ENCODE measurements at places on chromosomes 16 and 17.

DNA sequence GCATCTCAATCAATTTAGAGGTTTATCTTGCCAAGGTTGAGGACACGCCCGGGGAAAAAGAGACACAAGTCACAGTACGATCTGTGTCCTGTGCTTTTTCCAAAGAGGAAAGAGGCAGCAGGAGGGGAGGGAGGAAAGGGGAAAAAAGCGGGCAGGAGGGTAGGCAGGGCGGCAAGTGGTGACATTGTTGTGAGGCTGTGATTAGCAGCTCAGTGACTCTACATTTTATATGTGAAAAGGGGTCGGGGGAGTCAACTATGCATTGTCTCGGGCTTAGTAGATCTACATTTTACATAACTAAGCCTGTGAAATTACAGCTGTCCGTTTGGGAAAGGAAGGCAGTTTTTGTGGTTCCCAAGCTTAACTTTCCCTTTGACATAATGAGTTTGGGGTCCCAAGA lies 22.2 kb upstream of the RIPOR1 start:
- no peak for DNase-seq

GRCh38 chr17:20118280-20118679 lies 109.1 kb downstream of the SPECC1 start:
- no peak for DNase-seq

DNA sequence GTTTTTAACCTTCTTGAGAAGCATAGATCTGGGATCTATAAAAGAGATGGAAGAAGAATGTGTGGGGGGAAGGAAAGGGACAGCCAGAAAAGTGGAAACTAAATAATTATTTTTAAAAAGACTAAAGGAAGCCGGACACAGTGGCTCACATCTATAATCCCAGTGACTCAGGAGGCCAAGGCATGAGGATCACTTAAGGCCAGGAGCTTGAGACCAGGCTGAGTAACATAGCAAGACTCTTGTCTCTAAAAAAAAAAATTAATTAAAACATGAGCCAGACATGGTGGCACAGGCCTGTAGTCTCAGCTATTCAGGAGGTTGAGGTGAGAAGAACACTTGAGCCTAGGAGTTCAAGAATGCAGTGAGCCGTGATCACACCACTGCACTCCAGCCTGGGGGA lies 335.1 kb downstream of the GRIN2A start:
- no peak for DNase-seq

DNA sequence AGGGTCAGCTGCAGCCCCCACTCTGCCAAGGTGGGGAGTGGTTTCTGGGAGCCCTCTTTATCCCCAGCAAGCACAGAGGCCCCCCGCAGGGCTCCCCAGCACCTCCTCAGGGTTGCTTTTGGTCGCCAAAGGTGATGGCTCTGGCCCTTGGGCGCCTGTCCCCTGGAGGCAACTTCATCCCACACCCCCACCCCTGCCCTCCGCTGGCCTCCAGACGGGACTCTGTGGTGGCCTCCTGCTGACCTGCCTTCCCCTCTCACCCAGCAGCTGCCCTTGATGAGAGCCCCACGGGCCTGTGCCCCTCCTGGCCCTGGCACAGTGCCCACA lies 7.8 kb upstream of the RHOT2 start:
- DNase-seq, result no peak

GRCh38 chr17:59333836-59334235 lies 2.4 kb downstream of the YPEL2 start:
- no peak for DNase-seq

GRCh38 chr17:14307560-14308024 lies 6.7 kb downstream of the HS3ST3B1 start:
- DNase-seq, result no peak

- DNase-seq, result no peak
Measured at GRCh38 chr17:19753051-19753509, 5.0 kb upstream of the ALDH3A1 start.

- DNase-seq, result no peak
Measured at GRCh38 chr16:8084302-8084701, 506.0 kb downstream of the TMEM114 start.

DNA sequence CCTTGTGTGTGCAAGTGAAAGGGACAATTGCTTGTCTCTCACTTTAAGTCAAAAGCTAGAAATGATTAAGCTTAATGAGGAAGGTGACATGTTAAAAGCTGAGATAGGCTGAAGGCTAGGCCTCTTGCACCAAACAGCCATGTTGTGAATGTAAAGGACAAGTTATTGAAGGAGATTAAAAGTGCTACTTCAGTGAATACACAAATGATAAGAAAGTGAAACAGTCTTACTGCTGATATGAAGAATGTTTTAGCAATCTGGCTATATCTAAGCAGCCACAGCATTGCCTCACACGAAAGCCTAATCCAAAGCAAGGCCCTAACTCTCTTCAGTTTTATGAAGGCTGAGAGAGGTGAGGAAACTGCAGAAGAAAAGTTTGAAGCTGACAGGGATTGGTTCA lies 71.0 kb downstream of the CDRT15 start:
- no peak for DNase-seq

GRCh38 chr16:16033208-16033717 lies 83.8 kb downstream of the ABCC1 start:
- peak; percentile 9 for DNase-seq

- no peak for DNase-seq
Measured at GRCh38 chr17:40632216-40632615, 15.4 kb downstream of the SMARCE1 start.

- no peak for DNase-seq
Measured at GRCh38 chr16:54142787-54143186, 143.8 kb downstream of the IRX3 start.

DNA sequence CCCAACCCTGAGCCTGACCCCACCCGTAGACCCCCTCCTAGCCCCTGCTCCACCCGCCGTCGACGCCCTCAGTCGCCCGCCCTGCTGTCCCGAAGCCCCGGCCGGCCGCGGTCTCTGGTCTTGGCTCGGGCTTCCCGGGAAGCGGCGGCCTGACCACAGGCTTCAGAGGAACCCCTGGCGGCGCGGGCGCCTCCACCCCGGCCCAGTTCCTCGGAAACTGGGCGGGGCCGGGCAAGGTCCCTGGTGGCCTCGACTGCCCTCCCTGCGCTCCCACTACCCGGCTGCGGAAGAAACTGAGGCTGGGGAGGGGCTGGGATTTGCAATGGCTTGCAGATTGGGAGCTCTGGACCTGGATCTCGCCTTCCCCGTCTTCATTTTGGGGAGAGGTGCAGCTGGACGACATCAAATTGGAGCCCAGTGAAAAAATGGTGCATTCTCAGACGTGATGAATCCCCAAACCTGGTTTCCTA lies 692 bp upstream of the SOCS1 start:
- DNase-seq, result peak; percentile 68

GRCh38 chr16:3963203-3963602 lies 82.7 kb upstream of the CREBBP start:
- DNase-seq, result no peak

- DNase-seq, result no peak
Measured at GRCh38 chr17:13297183-13297582, 279.4 kb upstream of the ELAC2 start.

- no peak for DNase-seq
Measured at GRCh38 chr17:19295473-19296135, 58.4 kb downstream of the EPN2 start.

DNA sequence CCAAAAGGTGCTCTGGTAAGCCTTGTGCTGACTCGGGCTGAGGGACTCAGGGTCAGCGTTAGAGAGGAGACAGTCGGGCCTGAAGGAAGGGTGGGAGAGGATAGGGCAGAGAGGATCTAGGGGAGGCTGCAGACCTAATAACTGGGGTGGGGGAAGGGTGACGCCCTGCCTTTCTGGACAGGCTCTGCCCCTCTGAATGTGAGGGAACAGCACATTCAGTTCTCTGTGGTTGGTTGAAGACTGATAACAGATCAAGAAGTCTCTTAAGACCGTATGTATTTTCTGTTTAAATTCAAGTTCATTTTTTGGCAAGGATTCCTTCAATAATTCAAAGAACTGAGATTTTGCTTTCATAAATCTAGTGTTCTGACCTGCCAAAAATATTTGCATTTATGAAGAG lies 56.2 kb upstream of the TEKT3 start:
- DNase-seq, result no peak

Measured in activated T-cell treated with anti-CD3 and anti-CD28 coated beads for 48 hours (primary cell).